ENCODE measurements at places on chromosomes 6 and 20.

GRCh38 chr6:19377722-19378121, 459.4 kb upstream of the ID4 start:
- DNase-seq, result no peak

GRCh38 chr20:17796091-17796563, 96.4 kb downstream of the BANF2 start:
- no peak for DNase-seq

DNA sequence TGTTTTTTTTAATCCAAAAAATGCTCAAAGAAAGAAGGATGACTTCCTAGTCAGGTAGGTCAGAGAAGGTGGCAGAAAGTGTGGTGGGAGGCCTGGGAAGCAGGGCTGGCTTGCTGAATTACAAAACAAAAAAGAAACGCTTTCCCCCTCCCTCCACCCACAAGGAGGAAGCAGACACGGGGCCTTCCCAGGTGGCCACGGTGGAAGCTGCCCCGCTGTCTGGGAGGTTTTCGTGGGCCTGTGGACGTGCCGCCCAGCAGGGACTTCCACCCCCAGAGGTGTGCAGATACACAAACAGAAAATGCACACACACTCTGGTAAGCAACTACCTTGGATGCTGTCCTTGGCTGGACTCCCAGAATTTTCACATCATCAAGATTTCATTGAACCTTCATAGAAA, 198.2 kb upstream of the CDH4 start:
- no peak for DNase-seq

GRCh38 chr20:38165089-38165965, at the start of gene TGM2:
TGM2 (minus strand) TSS chr20:38165270; CDS start chr20:38165198, 72 bp downstream.
- peak; percentile 20 for DNase-seq

GRCh38 chr20:47292581-47292980, 63.9 kb downstream of the ZMYND8 start:
- DNase-seq, result no peak

- DNase-seq, result peak; percentile 48
These were observed 22.4 kb downstream of the ZMYND8 start for GRCh38 chr20:47334022-47334551.

GRCh38 chr6:98640366-98640765, 194.0 kb upstream of the POU3F2 start:
- no peak for DNase-seq

- DNase-seq, result no peak
These were observed 569.7 kb upstream of the MARCKS start for GRCh38 chr6:113287396-113287795.

- DNase-seq, result no peak
These were observed 222.0 kb upstream of the SYNCRIP start for GRCh38 chr6:85864453-85865401.

- no peak for DNase-seq
These were observed 71.0 kb upstream of the MRAP2 start for GRCh38 chr6:83962582-83962981.

DNA sequence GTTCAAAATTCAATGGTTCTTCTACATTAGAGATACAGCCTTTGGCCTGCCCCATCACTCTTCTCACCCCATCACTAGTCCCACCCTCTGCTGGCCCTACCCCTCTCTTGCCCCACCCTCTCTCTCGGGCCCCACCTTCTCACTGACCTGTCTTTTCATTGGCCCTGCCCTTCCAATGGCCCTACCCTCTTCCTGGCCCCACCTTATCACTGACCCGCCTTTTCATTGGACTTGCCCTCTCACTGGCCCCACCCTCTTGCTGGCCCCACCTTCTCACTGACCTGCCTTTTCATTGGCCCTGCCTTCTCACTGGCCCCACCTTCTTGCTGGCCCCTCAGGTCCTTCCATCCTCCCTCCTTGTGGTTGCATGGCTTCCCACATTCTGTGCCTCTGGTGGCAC, 107.2 kb upstream of the PLEKHG1 start:
- DNase-seq, result no peak

DNA sequence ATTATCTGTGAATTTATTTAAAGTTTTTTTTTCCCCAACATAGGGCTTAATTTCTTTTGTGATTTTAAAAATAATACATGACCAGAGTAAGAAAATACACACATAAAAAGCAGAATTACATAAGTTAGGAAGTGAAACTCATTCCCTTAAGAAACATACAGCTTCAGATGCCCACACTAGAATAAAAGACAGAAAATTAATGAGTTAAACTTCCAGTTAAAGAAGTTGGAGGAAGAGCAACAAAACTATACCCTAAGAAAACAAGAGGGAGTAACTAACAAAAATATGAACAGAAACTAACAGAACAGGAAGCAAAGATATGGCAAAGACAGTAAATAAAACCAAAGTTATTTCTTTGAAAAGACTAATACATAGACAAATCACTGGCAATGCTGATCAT, 107.6 kb upstream of the CEP85L start:
- no peak for DNase-seq

DNA sequence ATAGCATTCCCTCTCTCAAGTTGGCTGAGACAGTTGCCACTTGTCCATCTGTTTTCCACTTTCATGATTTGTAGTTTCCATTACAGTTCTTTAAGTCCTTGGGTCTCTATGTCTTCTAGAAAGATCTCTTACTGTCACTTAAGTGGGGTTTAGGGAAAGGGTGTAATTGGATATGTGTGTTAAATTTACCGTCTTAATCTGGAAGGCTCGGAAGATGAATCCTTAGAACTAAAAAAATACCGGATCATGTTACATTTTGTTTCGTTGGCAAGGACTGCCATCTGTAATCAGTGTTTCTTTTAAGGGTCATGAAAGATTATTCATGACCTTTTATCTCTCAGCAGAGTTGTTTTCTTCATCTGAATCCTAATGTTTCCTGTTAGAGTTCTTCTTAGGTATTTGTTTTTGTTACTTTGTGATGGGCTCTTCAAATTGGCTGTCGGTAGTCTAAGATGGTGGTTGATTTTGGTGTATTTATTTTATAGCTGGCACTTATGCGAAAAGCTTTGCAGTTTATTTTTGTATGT, 21.8 kb upstream of the BTBD3 start:
- no peak for DNase-seq

GRCh38 chr20:4112481-4113421, 97.4 kb upstream of the RNF24 start:
- peak; percentile 45 for DNase-seq

DNA sequence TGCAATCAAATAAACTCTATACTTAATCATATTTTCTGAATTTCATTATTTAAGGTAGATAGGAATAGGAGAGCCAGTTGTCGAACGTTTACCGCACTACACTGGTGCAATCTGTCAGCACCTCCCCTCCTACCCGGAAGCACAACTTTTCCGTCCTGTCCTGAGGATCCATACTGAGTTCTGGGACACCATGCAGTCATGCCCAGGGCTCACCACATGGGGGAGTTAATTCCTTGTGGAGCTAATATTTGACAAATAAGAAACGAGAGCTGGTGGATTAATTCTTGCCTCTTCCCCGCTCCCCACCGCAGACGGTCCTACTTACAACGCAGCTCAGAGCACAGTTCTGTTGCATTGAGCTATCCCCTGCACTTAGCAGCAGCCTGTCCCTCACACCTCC, 107.7 kb upstream of the RALGAPA2 start:
- peak; percentile 22 for DNase-seq

- DNase-seq, result no peak
These were observed 2.7 kb downstream of the TMEM74B start for GRCh38 chr20:1182106-1182505.

- DNase-seq, result no peak
These were observed 2.5 kb upstream of the STX7 start for GRCh38 chr6:132515386-132515785.

DNA sequence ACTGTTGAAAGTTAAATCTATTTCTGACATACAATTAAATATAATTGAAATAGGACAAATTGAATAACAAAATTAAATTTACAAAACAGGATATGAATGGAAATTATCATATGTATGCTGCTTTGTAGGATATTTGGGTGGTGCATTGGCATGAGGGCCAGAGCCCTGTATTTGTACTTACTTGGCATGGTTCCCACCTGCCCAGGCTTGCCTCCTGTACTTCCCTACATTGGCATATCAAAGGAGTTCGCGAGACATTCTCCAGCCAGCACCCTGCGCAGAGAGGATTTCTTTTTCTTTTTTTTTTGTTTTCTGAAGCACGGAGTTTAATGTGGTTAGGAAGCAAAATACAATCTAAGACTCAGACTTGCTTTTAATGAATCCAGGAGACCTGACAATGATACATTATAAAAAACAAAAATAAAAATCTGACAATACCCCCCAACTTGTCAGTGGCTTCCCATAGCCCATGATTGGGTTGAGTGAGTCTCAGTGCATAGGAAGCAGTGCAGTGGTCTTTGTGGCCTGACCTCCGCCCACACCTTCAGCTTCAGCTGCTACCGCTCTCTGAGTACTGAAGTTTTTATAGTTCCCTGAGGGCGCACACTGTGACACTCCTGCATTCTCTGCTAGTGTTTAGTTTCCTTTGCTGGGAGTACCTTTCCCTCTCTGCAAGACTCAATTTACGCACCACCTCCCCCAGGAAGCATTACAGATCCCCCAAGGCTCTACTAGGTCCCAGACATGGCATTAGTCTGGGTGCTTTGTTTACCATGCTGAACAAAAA, 440.8 kb downstream of the UTRN start:
- no peak for DNase-seq

- no peak for DNase-seq
These were observed 68.3 kb upstream of the PHACTR2 start for GRCh38 chr6:143609501-143609900.

- DNase-seq, result no peak
These were observed 24.4 kb downstream of the DIDO1 start for GRCh38 chr20:62901891-62902290.

DNA sequence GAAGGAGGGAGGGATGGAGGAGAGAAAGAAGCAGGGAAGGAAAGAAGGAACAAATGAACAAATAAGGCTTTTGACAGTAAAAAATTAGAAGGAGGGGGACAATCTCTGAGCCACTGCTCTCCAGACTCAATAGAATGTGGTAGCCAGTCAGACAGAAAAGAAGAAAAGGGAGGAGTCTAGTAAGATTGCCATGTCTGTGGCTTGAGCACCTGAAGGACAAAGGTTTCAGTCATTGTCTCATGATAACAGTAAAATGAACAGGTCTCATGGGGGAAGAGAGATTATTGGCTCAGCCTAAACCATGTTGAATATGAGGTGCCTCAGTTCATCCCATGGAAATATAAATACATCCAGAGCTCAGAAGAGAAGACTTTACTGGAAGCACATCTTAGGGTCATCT, 14.0 kb upstream of the LOC128125822 start:
- DNase-seq, result no peak

DNA sequence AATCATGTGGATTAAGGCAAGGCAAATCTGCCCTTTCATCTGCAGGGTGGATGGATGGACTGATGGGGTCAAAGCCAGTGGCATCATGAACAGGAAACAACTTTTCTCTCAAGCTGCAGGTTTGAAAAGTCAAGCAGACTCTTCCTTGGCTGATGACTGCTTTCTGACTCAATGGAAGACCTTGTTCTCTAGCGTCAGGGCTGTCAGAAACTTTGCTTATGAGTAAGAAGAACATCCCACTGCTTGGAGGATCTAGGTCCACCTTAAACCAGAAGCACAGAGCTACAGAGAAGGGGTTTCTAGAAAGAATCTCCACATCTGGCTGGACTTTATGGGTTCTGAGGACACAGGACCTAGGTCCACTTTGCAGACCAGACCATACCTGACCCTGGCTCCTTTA, 36.3 kb upstream of the CST5 start:
- no peak for DNase-seq

DNA sequence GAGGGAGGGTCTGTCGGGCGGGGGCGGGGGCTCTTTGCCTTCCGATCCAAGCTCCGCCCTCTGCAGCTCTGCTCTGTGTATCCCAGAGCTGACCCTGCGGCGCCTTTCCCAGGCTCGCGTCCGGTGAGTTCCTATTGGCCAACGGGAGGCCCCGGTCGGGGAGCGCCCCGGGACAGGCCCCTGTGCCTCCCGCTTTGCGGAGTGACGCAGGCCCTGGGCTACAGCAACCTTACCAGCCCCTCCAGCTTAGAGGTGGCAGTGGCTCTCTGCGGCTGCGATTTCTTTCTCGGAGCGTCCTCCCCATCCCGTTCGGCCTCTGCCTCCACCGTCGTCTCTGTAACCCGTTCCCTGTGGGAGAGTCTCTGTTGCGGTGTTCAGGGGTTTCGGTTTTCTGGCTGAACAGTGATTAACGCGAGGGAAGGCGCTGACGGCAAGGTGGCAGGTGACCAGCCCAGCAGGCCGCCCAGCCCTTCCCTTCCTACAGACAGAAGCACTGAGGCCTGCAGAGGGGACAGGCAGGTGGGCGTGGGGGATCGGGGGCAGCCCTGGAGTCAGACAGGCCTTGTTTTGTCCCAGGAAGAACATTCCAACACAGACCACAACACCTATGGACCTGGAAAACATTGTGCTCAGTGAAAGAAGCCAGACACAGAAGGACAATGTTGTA, 18.1 kb upstream of the CEBPB start:
- DNase-seq, result peak; percentile 58

DNA sequence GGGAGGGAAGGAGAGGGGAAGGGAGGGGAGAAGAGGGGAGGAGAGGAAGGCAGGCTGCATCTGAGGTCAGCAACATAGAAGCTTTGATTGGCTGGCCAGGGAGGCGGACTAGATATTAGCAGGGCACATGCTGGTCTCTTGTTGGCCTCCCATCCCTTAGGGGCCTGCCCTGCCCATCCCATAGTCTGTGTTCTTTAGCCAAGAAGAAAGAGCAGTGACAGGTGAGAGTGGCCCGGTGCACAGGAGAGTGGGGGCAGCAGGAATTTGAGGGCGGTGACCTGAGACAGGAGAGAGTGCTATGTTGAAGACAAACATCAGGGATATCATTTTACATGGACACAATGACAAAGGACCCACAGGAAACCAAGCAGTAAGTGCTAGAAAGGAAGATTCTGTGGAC, 413.5 kb downstream of the SYNE1 start:
- no peak for DNase-seq

GRCh38 chr6:107787589-107787960, 36.5 kb downstream of the SCML4 start:
- no peak for DNase-seq

DNA sequence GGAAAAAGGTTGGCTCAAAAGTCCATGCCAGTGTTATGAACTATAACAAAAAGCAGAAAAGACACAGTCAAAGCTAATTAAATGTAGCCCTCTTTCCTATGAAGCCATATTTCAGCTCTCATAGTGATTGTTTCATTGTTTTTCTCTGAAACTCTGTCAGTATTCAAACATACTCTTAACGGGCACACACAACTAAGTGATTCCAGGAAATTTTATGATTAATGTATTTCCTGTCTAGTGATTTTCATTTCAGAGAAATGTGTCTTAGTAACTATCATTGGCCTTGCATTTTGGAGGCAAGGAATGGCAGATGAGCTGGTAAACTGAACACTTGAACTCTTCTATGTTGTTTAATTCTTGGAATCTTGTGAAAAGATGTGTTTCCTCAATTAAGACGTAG, 68.0 kb downstream of the CLVS2 start:
- no peak for DNase-seq

- peak; percentile 69 for DNase-seq
These were observed 160.1 kb downstream of the ZMYND8 start for GRCh38 chr20:47196091-47197081.

- DNase-seq, result peak; percentile 22
These were observed 467.1 kb upstream of the HSF2 start for GRCh38 chr6:121932076-121932991.

GRCh38 chr6:24968783-24969182, 33.0 kb upstream of the RIPOR2 start:
- no peak for DNase-seq
